K562 (cell line): ENCODE measurements at places on chromosomes 3 and 15. TPM values are rescaled to one million over a fixed set of nuclear protein-coding genes. Genes with fewer than 3 reads are reported as not detected.

DNA sequence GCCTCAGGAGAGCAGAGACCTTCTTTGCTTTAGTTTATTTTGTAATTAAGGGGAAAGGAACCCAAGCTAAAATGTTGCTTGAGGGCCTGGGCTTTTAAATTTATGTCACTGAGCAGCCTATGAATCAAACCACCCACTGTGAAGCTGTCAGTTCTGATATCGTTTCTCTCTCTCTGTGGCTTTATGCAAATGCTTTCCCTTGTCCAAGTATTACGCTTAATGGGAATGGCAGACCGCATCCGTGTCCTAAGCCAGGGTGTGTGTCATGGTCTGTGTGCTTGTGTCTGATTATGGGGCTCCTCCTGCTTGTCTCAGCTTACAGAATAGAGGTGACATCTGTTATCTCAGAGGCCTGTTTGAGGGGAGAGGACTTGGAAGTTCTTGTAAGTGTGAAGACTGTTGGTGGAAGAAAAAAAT, 82.4 kb downstream of the EBLN2 start:
- no peak overlapping the region for H3K4me3 ChIP-seq
- H3K4me1 ChIP-seq, result peaks cover 13% of the 10 kb centered on the region
- H3K36me3 ChIP-seq, result no peaks in the 10 kb centered on the region

The C2CD4A gene
- not detected in 2 replicates for total RNA-seq

DNA sequence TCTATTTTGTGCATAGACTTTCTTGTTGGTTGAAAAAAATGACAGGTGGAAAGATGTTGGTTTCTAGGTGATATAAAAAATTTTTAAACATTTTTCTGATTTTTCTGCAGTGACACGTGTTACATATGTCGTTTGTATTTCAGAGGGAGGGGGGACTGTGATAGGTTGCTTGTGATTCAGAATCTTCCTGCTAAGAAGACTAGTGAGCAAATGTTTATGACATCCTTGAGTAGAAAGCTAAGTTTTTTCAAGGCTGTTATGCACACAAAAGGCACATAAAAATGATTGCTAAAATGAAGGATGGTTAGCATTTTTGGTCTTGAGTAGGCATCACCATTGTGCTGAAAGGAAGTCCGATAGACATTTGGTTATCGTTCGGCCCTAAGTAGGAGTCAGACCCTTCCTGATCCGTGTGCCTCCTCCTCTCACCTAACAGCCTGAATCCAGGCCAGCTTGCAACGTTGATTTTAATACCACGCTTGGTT, 1.5 kb downstream of the ZNF639 start:
- peak overlapping the region; percentile 96 for H3K27ac ChIP-seq
- peak overlapping the region; percentile 94 for H3K4me3 ChIP-seq
- H3K4me1 ChIP-seq, result peaks cover 23% of the 10 kb centered on the region
- peaks cover 40% of the 10 kb centered on the region for H3K36me3 ChIP-seq
- no peaks in the 10 kb centered on the region for H3K27me3 ChIP-seq

The SV2B gene
- 0.11 and 0.18 TPM in 2 replicates for total RNA-seq

DNA sequence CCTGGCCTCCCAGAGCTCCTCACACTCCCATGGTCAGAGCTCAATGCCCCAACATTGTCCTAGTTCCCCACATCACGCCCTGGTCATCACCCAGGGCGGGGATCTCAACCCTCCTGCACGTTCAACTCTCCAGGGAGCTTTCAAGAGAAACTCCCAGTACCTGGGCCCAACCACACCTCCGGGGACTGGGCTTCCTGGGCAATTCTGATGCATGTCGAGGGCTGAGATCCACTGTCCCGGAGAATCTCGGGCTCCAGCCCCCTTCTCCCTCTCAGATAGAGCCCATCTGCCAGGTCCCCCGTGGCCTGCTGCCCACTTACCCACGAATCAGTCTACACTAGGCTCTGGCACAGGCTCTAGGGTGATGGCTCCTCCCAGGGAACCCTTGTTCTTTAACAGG, 39.2 kb downstream of the UMPS start:
- H3K27me3 ChIP-seq, result no peaks in the 10 kb centered on the region
- no peaks in the 10 kb centered on the region; the same call in 2 of the 3 replicates for H3K36me3 ChIP-seq
- H3K4me1 ChIP-seq, result peaks cover 8% of the 10 kb centered on the region; the same call in 2 of the 3 replicates
- no peak overlapping the region for H3K4me3 ChIP-seq
- no peak overlapping the region for H3K27ac ChIP-seq

The CAMP gene
- 0.22 TPM in 1 of 2 replicates, not detected in the other for total RNA-seq

GRCh38 chr3:66898155-66898554, 100.0 kb upstream of the KBTBD8 start:
- H3K4me1 ChIP-seq, result no peaks in the 10 kb centered on the region
- no peak overlapping the region for H3K27ac ChIP-seq
- H3K4me3 ChIP-seq, result no peak overlapping the region
- H3K27me3 ChIP-seq, result no peaks in the 10 kb centered on the region

- peak; percentile 48 for DNase-seq
- peaks cover 29% of the 10 kb centered on the region for H3K27me3 ChIP-seq
- no peak overlapping the region for H3K4me3 ChIP-seq
- no peaks in the 10 kb centered on the region for H3K4me1 ChIP-seq
Observed at GRCh38 chr15:31270767-31271166, 55.9 kb upstream of the KLF13 start.

The SMCO1 gene
- 0.20 TPM in 1 of 2 replicates, not detected in the other for total RNA-seq

- no peak for DNase-seq
- H3K4me1 ChIP-seq, result no peaks in the 10 kb centered on the region
- H3K36me3 ChIP-seq, result no peaks in the 10 kb centered on the region
- H3K27me3 ChIP-seq, result no peaks in the 10 kb centered on the region
Observed at GRCh38 chr3:107242579-107242978, 134.7 kb upstream of the CCDC54 start.

DNA sequence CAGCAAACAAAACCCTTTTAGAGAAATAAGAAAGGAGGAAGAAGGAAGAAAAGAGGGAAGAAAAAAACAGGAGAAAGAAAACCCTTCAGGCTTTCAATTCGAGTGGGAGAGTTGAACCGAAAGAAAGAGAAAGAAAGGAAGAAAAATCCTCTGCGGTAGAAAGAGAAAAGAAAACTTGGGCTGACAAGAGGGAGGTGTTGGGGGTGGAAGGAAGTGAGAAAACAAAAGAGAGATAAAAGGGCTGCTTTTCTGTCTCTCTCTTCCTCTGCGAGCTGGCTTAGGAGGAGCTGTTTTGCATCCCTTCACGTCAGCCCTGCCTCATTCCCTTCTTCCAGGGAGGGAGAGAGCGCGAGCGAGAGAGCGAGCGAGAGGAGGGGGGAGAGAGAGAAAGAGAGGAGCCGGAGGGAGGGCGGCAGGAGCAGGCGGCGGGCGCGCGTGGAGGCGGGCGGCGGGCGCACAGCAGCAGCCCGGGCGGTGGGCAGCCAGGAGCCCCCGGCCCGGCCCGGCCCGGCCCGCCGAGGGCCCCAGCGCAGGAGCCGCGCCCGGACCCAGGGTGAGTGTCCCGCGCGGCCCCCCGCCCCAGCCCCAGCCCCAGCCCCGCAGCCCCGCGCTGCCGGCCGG, at the start of gene ZNF710:
ZNF710 (plus strand) TSS at position 263 of the 621 bp plus-strand sequence. CDS start 65,814 bp downstream, outside the sequence.
- peak within 1 kb of the TSS; percentile 70 for H3K27ac ChIP-seq
- peaks cover 34% of the 10 kb centered on the region for H3K4me1 ChIP-seq
- peak within 1 kb of the TSS; percentile 67 for H3K4me3 ChIP-seq
- DNase-seq, result peak; percentile 71

DNA sequence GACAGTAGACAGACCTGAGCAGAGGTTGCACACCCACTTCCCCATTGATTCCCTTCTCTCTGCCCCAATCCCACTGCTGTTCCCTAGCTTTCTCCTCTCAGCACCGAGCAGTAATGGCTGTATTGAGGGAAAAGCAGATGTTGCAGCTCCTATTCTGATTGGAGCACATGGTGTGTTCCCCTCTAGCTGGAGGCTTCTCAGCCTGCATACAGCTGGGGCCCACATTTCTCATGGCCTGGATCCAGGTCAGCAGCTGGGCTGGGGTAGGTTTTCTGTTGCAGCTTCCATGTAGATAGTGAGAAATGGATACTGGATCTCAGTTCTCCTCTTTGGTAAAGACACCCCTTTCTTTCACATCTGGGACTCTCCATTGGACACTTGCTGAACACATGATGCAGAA, 50.1 kb downstream of the RYR3 start:
- no peak for DNase-seq
- no peaks in the 10 kb centered on the region for H3K4me1 ChIP-seq
- H3K27me3 ChIP-seq, result no peaks in the 10 kb centered on the region
- H3K27ac ChIP-seq, result no peak overlapping the region
- no peaks in the 10 kb centered on the region for H3K36me3 ChIP-seq
- no peak overlapping the region for H3K4me3 ChIP-seq

The ZFAND6 gene
- 53.9 and 58.7 TPM in 2 replicates for total RNA-seq

The ANKUB1 gene
- not detected in 2 replicates for total RNA-seq

The MEX3B gene
- total RNA-seq, result 12.0 and 12.8 TPM in 2 replicates

GRCh38 chr3:186414735-186415419, 52.8 kb upstream of the DGKG start:
- peaks cover 11% of the 10 kb centered on the region; the same call in 1 of the 3 replicates for H3K27me3 ChIP-seq
- no peaks in the 10 kb centered on the region for H3K36me3 ChIP-seq
- H3K27ac ChIP-seq, result no peak overlapping the region
- H3K4me3 ChIP-seq, result no peak overlapping the region
- no peaks in the 10 kb centered on the region; the same call in 2 of the 3 replicates for H3K4me1 ChIP-seq

GRCh38 chr15:65020419-65020818, 9.0 kb downstream of the MTFMT start:
- peaks cover 57% of the 10 kb centered on the region for H3K36me3 ChIP-seq
- no peaks in the 10 kb centered on the region for H3K4me1 ChIP-seq
- no peak overlapping the region for H3K4me3 ChIP-seq
- no peaks in the 10 kb centered on the region for H3K27me3 ChIP-seq
- no peak overlapping the region for H3K27ac ChIP-seq

The MYRIP gene
- total RNA-seq, result 0.07 TPM in 1 of 2 replicates, not detected in the other

GRCh38 chr3:188617270-188617669, 463.3 kb downstream of the LPP start:
- no peak overlapping the region for H3K4me3 ChIP-seq
- H3K36me3 ChIP-seq, result no peaks in the 10 kb centered on the region
- H3K27ac ChIP-seq, result no peak overlapping the region
- DNase-seq, result no peak
- H3K4me1 ChIP-seq, result no peaks in the 10 kb centered on the region

The HHLA2 gene
- total RNA-seq, result not detected in 2 replicates

The ACVR2B gene
- 20.5 and 23.7 TPM in 2 replicates for total RNA-seq

DNA sequence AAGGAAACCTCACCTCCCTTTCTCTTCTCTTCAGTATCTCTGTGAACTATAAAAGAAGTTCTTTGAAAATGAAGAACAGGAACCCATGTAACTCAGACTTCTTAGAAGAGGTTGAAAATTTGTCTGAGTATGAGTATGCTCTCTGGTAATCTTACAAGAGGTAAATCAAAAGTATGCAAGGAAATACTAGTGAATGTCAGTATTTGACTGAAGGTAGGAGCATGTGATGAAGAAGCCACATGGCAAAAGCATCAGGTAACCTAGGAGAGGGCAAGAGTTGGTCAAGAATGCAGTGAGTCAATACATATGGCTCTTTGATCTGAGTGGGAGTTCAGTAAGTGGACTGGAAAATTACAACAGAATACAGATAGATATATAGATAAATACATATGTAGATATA, 133.0 kb upstream of the NECTIN3 start:
- H3K36me3 ChIP-seq, result no peaks in the 10 kb centered on the region
- H3K27ac ChIP-seq, result no peak overlapping the region
- no peak for DNase-seq
- no peak overlapping the region for H3K4me3 ChIP-seq

- no peak overlapping the region for H3K27ac ChIP-seq
- no peaks in the 10 kb centered on the region for H3K27me3 ChIP-seq
- no peak for DNase-seq
- H3K4me3 ChIP-seq, result no peak overlapping the region
- no peaks in the 10 kb centered on the region for H3K36me3 ChIP-seq
Observed at GRCh38 chr3:14989943-14990779, 42.8 kb downstream of the NR2C2 start.

DNA sequence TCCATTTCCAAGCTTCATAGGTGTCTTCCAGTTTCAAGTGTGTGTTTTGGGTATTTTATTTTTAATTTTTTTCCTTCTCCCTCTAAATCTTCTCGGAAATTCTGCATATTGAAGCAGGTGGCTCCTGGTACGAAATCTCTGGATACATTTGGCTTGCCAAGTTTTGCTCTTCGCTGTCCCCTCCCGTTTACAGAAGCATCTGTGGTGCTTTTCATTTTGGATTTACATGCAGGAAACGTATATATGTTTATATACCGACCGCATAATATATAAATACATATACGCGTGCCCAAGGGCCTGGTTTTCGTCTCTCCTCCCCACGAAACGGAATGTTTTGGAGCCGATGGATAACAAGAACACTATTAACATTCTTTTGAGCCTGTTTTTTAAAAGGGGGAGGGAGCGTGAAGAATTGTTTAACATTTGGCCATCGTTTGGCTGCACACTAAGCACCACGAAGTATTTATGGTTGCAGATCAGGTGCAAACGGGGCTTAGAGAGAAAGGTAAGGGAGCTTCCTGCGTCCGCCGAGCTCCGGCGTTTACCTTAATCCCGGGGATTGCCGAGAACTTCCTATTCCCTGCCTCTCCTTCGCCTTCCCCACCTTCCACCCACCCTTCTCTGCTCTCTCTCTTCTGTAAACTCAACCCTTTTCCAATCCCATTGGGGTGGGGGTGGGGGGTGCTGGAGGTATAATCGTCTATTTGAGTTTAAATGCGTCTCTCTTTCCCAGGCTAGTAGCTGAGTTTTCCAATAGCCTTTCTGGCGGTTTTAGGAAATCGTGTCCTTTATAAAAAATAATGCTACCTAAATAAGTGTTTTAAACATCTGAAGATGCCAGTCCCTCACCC, 1.1 kb upstream of the NLGN1 start:
- H3K27ac ChIP-seq, result no peak overlapping the region
- H3K4me3 ChIP-seq, result no peak overlapping the region
- H3K4me1 ChIP-seq, result no peaks in the 10 kb centered on the region
- DNase-seq, result no peak
- no peaks in the 10 kb centered on the region for H3K36me3 ChIP-seq

The SNX33 gene
- total RNA-seq, result 14.1 and 14.8 TPM in 2 replicates

- H3K27ac ChIP-seq, result no peak overlapping the region
- H3K36me3 ChIP-seq, result no peaks in the 10 kb centered on the region
- no peaks in the 10 kb centered on the region for H3K4me1 ChIP-seq
- H3K27me3 ChIP-seq, result peaks cover 16% of the 10 kb centered on the region
- H3K4me3 ChIP-seq, result no peak overlapping the region
Observed at GRCh38 chr15:68379058-68379758, 52.8 kb downstream of the ITGA11 start.

DNA sequence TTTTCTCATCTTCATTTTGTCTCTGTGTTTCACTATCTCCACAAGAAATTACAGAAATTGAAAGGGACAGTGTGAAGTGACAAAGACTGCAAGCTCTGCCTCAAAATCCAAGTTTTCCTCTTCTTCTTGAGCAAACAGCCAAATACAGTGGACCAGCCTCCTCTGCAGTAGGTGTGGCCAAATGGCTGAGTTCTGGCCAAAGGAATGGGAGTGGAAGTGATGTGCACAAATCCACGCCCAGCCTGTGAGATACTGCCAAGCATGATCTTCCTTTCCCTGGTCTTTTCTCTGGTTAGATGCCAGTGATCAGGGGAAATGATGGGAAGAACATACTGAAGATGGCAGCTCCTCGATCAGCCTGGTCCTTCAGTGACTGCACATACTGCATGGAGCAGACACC, 111.0 kb upstream of the CPNE4 start:
- no peaks in the 10 kb centered on the region for H3K4me1 ChIP-seq
- no peaks in the 10 kb centered on the region for H3K36me3 ChIP-seq
- H3K27ac ChIP-seq, result no peak overlapping the region
- no peaks in the 10 kb centered on the region for H3K27me3 ChIP-seq

The POPDC2 gene
- total RNA-seq, result 0.13 TPM in 1 of 2 replicates, not detected in the other
